ENCODE measurements at places on chromosomes 12 and 14.

DNA sequence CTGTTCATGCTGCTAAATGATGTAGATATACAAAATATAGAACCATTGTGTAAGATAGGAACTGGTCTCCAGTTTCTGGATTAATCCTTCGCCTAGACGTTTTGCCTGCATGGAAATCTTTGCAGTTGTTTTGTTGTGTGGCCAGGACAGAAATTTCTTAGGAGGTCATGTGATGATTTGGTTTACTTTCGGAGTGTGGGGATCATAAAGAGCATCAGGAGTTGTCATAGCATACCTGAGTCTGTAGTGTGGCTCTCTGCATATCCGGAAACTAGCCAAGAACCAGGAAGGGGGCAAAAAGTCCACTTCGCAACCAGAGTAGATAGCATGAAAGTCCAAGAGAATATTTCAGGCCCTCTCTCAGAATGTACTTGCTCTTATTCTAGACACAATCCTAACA is 3.1 kb downstream of the SAMD4A start:
- DNase-seq, result no peak

GRCh38 chr12:5560265-5560664 is 128.4 kb downstream of the NTF3 start:
- DNase-seq, result no peak

GRCh38 chr12:33330940-33331339 is 108.7 kb downstream of the SYT10 start:
- DNase-seq, result no peak

DNA sequence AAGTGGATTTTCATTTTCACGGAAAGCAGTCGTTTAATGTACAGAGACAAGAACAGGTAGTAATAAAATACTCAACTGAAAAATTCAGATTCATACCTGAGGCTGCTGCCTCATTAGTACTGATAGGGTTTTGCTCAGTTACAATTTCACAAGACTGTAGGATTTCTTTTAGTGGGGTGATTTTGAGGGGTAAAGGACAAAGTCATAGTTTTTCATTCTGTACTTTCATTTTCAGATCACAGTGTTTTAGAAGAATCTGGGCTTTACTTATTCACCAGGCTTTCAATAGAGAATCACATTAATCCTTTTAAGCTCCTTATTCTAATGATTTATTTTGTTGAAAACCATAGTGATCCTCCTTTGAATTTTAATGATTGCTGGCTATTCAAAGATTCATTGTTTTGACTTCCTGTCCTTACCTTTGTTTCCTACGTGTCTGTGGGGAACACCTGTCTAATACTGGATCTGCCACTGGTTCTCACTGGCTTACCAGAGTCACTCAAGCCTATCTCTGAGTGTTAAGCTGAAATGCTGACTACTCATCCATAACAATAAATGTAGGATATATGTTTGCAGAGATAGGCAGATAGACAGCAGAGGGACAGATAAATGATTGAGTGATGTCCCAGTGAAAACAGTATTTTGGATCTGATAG is 243.8 kb upstream of the NPAS3 start:
- DNase-seq, result peak; percentile 100

DNA sequence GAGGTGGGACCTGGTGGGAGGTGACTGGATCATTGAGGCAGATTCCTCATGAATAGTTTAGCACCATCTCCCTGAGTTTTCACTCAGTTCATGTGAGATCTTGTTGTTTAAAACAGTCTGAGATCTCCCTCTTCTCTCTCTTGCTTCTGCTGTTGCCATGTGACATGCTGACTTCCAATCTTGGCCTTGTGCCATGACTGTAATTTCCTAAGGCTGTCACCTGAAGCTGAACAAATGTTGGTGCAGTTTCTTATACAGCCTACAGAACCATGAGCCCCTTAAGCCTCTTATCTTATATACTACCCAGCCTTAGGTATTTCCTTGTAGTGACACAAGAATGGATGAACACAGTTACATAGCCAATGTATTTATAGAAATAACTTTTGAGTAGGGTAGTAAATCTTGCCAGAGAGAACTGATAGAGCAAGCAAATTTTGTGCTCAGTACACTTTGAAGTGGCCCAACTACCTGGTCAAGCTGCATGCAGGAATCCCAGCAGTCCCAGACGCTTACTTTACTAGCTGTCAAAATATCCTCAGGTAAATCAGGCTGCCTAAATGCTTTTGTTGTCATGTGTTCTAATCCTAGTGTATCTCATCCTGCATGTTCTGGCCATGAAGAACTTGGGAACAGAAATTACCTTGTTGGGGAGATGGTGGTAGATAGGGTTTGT is 445.6 kb upstream of the MIS18BP1 start:
- DNase-seq, result peak; percentile 46

DNA sequence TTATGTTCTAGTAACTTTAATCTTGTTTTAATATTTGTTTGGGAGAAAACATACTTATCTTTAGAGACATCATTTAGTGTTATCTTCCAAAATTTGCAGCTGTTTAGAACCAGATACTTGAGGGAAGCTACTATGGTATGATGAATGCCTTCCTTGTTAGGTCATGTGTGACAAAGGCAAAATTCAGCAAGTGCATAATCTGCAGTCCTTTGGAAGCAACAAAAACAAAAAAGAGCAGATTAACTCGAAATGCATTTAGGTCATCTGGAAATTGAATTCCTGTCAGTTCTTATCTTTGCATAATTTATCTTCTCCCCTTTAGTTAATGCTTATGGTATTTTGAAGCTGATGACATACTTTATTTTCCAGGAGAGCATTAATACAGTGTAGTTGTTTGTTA is 3.5 kb downstream of the FBXO34 start:
- DNase-seq, result no peak

- DNase-seq, result no peak
Observed at GRCh38 chr12:120586860-120587259, 5.7 kb upstream of the POP5 start.

GRCh38 chr14:103392106-103392505 is 6.9 kb downstream of the MARK3 start:
- DNase-seq, result no peak

GRCh38 chr14:51792809-51793208 is 67.6 kb upstream of the GNG2 start:
- no peak for DNase-seq

DNA sequence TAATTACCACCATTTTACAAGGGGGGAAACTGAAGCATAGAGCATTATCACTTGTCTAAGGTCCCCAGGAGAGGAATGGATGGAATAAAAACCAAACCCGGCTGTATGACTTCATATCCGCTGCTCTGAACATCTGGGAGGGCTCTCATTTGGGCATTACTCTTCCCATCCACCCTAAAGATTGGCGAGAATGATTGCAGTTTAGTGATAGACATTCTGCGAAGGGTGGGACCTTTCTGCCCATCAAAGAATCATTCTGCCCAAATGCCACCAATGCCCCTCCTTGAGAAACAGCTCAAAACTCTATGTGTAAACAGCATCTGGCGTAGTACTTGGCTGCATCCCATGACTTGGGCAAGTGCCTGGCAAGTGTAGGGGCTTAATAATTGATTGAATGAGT is 11.6 kb downstream of the CHST11 start:
- no peak for DNase-seq

- DNase-seq, result peak; percentile 34
Observed at GRCh38 chr12:33438851-33439586, 600 bp downstream of the SYT10 start.

DNA sequence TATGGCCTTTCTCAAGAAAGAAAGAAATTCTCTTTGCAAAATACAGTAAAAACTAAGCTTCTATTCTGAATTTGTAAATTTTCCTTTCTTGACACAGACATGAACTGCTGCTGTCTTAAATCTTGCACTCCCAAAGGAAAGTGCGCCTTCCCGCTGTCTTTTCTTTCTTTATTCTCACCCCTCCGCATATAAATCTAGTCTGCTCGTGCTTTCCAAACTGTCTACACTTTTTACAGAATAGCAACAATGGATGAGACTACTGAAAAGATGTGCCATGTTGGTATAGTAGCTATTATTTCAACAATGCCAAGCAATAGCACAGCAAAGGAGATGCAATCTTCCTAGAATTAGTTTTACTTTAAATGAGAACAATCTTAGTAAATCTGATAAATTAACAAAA is 328.8 kb upstream of the PDE3A start:
- no peak for DNase-seq

GRCh38 chr12:124015494-124016461 is 42.8 kb downstream of the ZNF664 start:
- no peak for DNase-seq

GRCh38 chr12:559906-560455 is 100.2 kb downstream of the B4GALNT3 start:
- no peak for DNase-seq

- no peak for DNase-seq
Observed at GRCh38 chr12:94710933-94711332, 60.6 kb upstream of the TMCC3 start.

- no peak for DNase-seq
Observed at GRCh38 chr14:68342216-68342763, 450.6 kb downstream of the ZFP36L1 start.

DNA sequence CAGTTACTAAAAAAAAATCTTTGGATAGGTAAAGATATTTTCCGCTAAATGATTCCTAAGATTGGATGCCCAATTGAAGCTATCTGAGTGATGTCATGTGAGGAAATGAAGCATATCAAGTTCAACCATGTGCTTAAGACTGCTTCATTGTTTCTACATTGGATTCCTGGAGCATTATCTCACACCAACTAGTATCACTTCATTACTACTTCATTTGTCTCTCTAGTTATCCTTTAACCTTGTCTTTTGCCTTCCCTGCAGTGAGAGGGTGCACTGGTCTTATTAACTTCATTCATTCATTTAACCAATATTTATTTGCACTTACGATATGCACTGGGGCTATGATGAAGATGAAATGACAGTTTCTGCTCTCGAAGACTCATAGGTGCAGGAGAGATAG is 198.1 kb downstream of the SLC38A4 start:
- DNase-seq, result no peak

- no peak for DNase-seq
Observed at GRCh38 chr12:31736472-31736871, 7.7 kb upstream of the AMN1 start.

DNA sequence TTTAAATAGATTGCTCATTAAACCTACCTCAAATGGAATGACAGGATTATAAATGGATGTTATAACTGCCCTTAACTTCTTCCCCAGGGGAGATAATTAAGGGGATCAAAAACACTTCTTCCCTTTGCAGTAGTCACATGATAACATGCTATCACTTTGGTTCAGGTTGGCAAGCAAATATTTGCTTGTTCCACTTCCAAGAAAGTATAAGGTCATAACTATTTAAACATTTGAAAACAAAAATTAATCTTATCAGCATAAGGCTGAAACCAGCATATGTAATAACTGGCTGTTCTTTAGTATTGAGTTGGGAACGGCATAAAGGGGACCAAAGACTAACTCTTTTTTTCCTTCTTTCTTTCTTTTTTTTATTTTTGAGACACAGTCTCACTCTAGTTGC is 2.4 kb upstream of the LYZ start:
- DNase-seq, result no peak

DNA sequence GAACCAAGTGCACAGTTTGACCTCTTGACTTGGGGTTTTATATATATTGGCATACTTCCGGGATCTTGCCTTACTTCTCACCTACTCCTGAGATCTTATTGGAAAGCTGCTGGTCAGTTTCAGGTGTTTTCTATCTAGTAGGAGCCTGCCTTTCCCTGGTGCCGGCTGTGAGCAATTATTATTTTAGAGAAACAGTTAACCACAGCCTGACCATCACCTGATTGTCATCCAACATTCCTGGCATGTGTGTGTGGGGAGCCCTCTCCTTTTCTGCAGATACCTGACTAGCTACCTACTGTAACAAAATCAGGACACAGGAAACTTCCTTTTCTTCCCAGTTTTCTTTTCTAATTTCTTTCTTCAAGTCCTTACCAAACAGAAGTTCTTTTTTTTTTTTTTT is 220.4 kb downstream of the ATP23 start:
- DNase-seq, result no peak

DNA sequence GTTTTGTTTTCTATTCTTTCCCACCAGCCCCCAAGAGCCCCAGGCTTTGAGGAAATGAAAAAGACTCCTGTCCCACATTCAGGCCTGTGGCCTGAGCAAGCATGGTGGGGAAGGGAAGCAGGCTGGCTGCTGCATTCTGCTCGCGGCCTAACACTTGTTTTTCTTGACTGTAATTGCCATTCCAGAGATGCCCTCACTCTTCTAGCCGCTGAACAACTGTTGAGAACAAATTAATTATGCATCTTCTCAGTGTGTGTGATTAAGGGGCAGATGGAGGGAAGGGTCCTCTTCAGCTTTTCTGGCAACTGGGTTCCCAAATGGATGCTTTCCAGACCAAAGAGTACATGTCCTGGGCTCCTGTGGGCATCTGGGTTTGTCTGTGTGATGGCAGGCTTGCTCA is 43.3 kb downstream of the ADCK1 start:
- no peak for DNase-seq

DNA sequence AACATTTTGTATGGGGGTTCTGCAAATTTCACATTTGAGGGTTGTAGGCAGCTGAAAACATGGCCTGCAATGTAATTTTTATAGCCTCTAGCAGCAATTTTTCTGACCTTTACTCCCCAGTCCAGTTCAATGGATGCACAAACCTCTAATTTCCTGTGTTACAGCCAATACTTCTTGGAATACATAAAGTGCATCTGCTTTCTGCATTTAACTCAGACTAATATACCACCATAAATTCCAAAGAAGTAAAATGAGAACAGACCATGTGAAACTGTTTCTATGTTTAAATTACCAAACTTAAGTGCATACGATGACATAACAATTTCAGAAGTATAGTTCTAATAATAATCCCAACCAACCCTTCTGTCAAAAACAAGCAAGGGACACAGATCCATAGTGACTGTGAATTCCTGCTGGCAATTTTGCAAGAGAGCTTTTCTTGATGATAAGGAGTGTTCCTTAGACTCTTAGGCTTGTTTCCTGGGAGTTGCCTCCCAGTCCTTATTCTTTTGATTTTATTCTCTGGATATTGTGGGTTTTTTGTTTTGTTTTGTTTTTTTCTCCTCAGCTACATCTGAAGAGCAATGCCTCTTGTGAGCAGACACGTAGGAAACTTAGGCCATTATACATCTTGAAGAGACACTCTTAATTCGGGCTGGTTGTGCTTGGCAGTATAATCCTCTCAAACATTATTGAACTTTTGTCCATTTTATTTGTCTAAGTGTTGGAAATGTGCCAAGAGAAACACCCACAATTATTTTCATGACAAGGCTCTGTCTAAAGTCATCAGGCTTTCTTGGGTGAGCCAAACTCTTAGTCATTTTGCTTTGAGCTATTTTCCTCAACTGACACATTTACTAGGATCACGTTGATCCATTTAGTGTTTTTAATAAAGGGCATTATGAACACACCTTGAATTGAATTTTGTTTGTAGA is 51.3 kb upstream of the RERGL start:
- DNase-seq, result no peak

GRCh38 chr12:108305991-108306501 is 33.1 kb downstream of the CMKLR1 start:
- no peak for DNase-seq
